ENCODE measurements at places on chromosomes 5 and 9.

DNA sequence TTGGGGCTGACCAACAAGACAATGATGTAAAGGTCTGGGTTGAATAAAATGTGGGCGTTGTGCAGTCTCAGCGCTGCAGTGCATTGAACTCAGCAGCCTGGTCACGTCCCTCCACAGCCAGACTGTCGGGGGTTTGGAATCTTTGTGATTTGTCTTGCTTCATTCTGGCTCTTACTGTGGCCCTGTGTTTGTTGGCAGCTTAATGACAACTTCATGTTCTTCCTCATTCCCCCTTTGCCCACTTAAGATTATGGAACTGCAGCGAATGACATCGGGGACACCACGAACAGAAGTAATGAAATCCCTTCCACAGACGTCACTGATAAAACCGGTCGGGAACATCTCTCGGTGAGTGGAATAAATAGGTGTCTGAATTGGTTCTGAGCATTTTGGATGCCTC is 75.2 kb downstream of the NTRK2 start:
- no peak for DNase-seq

GRCh38 chr9:78295177-78295575 is 1.7 kb upstream of the PSAT1 start:
- DNase-seq, result no peak

GRCh38 chr9:76592091-76592973 is 133.3 kb downstream of the GCNT1 start:
- no peak for DNase-seq

GRCh38 chr5:148827723-148828122 is 1.3 kb downstream of the ADRB2 start:
- DNase-seq, result no peak

DNA sequence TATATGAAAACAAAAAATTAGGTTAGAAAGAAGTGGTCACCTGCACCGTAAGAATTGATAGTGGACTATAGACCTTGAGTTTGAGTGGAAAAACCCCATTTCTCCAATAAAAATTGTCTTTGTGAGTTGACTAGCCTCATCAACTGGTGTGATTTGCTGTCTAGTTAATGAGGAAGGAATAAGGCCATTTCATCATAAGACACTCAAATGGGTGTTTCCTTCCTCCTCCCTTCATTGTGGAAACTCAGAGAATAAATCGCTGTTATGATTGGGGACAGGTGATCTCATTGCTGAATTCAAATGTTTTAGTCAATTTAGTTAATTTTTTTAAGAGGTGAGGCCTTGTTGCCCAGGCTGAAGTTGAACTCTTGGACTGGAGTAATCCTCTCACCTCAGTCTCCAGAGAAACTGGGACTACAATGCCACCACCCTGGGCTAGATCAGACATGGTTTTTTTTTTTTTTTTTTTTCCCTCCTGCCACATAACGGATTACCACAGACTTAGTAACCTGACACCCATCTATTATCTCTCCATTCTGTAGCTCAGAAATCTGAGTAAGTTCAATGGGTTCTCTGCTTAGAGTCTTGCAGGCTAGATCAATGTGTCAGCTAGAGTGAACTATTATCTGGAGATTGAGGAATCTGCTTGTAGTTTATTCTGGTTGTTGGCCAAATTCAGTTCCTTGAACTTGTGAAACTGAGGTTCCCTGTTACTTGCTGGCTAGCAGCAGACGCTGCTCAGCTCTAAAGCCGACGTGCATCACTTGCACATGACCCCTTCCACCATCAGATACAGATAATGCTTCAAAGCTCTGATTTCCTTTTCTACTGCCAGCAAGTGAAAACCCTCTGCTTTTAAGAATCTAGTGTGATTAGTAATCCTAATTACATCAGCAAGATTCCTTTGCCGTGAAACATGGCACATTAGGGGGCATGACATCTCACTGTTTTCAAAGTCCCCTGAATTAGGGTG is 663.8 kb upstream of the CDH9 start:
- DNase-seq, result no peak

DNA sequence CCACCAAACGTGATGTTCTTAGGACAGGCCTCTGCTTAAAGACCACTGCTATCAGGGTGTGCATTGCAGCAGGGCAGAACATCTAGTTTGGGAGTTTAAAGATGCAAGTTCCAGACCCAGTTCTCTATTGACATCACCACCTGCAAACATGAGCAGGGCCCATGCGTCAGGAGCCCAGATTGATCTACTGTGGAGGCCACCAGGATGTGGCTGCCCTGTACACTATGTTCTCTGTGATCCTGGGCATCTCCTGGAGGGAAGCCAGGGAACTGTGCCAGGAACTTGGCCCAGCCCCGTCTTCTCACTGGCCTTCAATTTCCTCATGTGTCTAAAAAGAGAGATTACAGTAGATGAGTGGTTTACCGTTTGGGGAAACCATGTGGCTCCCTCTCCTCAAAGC is 87.1 kb downstream of the PDE6A start:
- DNase-seq, result no peak

DNA sequence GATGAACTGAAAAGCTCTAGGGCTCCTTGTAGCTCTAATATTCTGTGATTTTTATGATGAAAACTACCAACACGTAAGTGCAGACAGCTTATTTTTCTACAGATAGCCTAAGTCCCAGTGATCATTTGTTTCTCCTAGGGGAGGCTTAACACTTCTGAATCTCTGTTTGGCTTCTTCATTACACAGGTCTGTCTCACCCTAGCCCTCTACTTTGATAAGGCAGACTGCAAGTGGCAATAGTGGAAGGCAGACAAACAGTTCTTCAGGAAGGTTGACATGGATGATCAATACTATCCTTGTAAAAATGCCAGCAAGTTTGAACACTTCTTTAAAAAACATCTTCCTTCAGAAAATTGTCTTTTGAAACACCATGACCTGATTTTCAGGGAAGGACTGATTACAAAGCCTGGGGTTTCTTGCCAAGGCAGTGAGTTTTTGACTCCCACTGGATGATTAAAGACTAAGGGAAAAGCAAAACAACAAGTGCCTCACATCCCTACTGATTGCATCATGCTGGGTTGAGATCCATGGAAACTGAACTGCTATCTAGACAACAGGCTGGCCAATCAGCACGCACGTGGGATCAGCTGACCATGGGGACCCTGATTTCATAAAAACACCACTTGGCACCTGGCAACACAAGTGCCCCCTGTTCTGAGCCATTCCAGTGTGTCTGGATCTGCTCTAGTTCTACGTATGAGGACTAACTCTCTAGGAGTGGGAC is 212.2 kb downstream of the SMARCA2 start:
- DNase-seq, result no peak

GRCh38 chr5:28313953-28314352 is 1275.6 kb upstream of the CDH9 start:
- DNase-seq, result no peak

DNA sequence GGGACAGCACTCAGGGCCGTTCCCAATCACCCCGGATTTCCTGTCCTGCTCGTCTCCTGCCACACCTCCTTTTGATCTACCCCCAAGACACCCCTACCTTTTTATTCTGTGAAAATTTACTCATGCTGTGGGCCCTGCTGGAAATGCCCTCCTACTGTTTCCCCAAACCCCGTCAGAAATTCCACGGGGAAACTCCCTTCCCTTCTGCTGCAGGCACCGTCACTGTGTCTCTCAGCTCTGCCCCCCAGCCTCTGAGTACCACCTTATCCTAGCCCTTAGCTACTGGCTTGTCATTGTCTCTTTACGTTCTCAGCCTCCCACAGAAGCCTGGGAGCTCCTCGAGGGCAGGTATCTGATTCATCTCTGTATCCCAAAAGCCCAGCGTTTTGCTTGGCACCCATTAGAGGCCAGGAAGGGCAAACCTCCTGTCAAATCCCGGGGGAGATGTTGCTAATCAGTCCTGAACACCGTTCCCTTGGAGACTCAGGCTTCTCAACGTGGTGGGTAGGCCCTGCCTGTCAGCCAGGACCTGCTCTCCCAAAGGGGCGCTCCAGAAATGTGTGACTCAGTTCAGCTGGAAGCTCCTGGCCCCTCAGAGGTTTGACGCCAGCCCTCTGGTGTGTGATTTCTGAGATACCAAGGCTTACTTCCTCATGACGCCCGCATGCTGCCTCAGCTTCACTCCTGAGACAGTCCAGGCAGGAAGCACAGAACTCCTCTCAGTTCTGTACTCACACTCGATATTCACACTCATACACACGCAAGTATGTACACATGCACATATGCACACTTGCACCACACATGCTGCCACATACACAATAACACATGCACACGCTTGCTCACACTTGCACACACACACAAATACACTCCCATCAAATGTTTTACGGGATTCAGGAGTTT is 50.7 kb upstream of the GRHPR start:
- DNase-seq, result no peak

DNA sequence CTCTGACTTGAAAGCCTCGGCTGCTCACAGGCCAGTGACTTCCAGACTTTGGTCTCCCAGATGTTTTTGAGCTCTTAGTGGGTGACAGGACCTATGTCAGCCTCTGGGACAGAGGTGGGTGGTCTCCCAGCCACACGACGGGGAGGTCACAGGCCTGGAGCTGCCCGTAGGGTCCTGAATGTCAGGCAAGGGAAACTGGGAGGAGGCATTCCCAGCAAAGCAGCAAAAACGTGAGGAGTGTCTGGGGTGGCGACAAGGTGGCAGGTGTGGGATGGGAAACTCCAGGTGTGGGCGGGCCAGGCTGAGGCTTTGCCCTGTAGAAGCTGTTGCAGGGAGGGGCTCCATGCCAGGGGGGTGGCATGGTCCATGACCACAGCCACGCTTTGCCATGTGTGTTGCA is 110.5 kb downstream of the CACNA1B start:
- DNase-seq, result no peak

- DNase-seq, result peak; percentile 2
These were observed 89.9 kb upstream of the TXNDC8 start for GRCh38 chr9:110427497-110428104.

DNA sequence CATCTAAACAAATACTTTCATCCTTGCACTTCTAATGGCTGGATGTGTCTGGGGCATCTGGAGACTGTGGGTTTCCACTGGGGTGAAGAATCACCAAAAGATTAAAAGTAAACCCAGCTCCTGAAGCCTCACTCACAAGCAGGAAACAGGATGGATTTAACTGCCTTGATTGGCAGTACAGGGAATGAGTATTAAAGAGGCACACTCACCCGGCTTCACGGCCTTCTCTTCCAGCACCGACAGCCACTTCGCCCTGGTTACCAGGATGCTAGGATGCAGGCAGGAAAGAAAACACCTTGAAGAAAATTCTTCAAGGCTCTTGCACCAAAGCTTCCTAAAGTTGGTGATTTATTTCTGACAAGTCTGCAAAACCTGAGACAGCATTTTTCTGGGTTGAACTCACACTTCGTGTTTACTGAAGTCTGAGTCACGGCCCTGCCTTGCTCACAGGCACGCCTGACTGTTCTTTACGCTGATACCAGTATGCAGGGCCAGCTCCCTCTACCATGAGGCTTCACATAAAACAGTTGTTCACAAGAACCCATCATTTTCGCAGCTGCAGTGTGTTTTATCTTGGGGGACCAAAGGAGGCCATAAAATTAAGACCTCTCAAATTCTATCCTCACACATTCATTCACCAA is 56.5 kb upstream of the ZNF354A start:
- DNase-seq, result no peak

GRCh38 chr5:103010168-103010567 is 109.8 kb downstream of the GIN1 start:
- DNase-seq, result no peak

DNA sequence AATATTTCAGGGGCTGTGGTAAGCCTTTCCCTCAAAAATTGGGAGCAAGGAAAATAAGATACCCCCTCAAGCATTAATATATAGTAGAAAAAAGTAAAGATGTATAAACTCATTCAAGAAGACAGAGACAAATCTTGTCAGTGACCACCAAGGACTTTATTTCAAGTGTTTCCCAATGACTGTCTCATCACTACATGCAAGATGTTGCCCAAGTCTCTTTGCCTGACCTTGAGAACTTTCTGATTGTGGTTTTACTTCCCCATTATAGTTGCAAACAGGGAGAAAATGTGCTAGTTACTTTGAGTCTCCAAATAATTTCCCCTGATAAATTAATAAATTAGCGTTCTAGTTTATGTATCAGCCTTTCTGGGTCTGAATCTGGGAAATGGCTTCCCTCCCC is 4.0 kb upstream of the SLC46A2 start:
- no peak for DNase-seq

GRCh38 chr9:20714442-20715415 is 30.7 kb downstream of the FOCAD start:
- no peak for DNase-seq

GRCh38 chr5:2295476-2295875 is 412.8 kb upstream of the IRX4 start:
- DNase-seq, result no peak

DNA sequence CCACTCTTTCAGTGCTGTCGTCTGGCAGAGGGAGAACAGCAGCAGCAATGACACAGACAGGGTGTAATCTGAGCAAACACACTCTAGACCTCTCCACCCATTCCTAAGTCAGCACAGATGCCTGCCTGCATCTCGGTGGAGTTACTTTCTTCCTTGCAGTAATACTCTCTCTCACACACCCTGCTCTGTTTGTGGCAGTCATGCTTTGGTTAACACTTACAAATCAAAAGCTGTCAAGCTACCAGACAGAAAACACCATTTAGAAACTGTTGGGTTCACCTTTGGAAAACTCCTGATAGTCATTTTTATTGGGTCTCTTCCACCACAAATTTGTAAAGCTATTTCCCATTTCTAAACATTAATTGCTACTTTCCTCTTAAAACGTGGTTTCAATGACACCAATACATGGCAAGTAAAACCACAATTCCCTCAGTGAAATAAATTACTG is 27.3 kb downstream of the LHFPL2 start:
- no peak for DNase-seq

DNA sequence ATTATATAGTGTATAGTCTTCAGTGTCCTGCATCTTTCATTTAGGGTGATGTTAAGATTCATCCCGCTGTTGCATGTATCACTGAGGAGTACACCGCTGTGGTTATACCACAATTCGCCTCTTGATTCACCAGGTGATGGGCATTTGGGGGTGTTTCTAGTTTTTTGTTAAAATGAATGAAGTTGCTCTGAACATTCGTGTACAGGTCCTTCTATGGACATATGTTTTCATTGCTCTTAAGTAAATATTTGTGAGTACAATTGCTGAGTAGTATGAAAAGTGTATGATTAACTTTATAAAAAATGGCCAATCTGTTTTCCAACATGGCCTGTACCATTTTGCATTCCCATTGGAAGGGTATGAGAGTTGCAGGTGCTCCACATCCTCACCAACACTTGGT is 61.7 kb downstream of the PLAC8L1 start:
- DNase-seq, result no peak

Measured in stimulated activated CD4-positive, alpha-beta T cell treated with anti-CD3 and anti-CD28 coated beads, TNF-alpha, amount 100 ng/mL, for 48 hours (primary cell).